Activated CD4-positive, alpha-beta T cell treated with anti-CD3 and anti-CD28 coated beads, Interleukin-2, amount 50 U/mL, for 48 hours (primary cell): ENCODE measurements at places on chromosomes 11 and 22.

GRCh38 chr11:131815590-131815989 lies 445.2 kb downstream of the NTM start:
- no peak for DNase-seq

- no peak for DNase-seq
Observed at GRCh38 chr11:2312232-2313042, 10.6 kb downstream of the TSPAN32 start.

- DNase-seq = no peak
Observed at GRCh38 chr11:70415191-70415590, 16.9 kb downstream of the CTTN start.

- DNase-seq = peak; percentile 68
Observed at GRCh38 chr22:37431801-37432707, 4.8 kb upstream of the ELFN2 start.

DNA sequence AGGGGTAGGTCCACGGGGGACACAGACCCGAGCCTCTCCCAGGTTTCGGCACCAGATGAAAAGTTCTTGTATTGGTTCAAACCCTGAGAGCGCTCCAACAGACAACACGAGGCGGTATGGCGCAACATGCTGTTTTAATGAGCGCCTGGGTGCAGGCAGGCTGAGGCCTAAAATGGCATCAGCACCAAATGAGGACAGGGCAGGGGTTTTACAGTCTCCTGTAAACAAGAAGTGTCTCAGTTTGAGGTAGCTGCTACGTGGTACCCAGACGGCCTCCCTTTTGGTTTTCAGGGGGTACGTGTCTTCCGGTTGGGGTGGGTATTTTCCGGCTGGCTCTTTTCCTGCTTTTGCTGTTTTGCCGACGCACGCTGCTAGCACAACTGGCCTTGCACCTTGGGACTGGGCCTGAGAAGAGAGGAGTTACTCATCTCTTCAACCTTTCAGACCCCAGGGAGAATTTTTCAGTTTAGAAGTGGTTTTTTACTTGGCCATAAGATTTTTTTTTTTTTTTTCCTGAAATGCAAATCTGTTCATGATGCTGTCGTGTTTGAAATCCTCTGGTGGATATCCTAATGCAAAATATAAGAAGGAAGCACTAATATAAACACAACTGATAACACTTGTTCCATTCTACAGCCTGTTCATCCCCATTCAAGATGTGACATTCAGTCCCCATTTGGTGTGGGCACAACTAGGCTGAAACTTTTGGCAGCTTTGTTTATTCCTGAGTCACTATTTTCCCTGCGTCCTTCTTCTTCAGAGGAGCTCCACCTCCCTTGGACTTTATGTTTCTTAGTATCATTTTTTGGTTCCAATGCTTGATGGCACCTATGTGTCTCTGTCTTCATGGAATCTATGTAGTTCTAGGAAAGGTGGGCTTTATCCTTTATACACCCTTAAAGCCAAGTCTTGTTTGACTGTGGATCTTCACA lies 6.5 kb downstream of the PPFIBP2 start:
- no peak for DNase-seq
